Naive thymus-derived CD8-positive, alpha-beta T cell (primary cell): ENCODE measurements at places on chromosomes 1 and 21.

GRCh38 chr21:18887922-18888602, 484.5 kb upstream of the TMPRSS15 start:
- DNase-seq, result no peak

DNA sequence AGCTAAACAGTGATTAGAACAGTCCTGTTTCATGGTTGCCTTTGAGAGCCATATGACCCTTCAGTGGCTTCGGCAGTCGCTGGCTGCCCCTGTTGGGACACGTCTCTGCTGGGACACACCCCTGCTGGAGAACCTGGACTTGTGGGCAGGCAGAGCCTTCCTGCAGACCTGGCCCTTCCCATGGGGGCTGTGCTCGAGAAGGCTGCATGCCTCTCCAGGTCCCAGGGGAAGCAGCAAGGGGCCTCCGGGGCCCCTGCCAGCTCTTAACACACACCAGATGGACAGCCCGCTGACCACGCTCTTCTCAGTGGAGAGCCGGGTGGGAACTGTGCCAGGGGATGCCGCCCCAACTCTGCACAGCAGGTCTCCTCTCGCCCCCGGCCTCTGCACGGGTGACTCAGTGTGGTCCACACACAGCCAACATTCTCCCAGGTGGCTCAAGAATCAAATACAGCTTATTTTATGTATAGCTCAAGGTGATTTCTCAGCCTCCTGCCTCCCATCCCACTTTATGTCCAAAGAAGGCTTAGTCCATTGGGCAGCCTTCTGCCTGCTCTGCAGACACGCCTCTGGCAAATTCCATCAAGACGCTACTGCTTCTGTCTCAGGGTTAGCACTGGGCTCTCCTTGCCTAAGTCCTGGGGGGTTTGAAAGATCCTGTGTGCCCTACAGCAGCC, 450.8 kb downstream of the KIF26B start:
- no peak for DNase-seq

- no peak for DNase-seq
These were observed 160.1 kb upstream of the NFIA start for GRCh38 chr1:60922304-60922703.

DNA sequence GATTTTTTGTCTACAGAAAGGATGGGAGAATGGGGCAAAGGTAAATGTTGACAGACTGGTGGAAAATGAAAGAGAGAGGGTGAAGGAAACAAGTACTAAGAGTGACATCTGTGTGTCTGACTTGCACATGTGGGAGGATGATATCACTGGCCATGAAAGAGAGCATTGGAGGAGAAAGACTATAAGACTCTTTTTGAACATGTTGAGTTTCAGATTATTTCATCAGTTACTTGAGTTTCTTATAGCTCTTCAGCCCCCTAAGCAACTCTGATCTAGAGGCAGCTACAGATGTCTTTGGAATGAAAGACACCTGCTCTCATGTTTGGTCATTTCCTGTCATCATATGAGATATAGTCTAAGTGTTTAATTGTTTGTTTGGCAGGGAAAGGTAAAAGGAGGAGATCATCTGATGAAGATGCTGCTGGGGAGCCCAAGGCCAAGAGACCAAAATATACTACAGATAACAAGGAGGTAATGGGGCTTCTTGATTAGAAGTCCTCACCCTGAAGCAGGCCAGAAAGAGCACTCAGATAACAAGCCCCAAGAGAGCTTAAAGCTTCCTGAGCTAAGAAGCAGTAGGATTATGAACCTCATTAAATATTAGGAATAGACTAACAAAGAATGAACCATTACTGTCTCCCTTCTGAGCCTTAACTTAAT, 4.5 kb downstream of the POLR3C start:
- no peak for DNase-seq

DNA sequence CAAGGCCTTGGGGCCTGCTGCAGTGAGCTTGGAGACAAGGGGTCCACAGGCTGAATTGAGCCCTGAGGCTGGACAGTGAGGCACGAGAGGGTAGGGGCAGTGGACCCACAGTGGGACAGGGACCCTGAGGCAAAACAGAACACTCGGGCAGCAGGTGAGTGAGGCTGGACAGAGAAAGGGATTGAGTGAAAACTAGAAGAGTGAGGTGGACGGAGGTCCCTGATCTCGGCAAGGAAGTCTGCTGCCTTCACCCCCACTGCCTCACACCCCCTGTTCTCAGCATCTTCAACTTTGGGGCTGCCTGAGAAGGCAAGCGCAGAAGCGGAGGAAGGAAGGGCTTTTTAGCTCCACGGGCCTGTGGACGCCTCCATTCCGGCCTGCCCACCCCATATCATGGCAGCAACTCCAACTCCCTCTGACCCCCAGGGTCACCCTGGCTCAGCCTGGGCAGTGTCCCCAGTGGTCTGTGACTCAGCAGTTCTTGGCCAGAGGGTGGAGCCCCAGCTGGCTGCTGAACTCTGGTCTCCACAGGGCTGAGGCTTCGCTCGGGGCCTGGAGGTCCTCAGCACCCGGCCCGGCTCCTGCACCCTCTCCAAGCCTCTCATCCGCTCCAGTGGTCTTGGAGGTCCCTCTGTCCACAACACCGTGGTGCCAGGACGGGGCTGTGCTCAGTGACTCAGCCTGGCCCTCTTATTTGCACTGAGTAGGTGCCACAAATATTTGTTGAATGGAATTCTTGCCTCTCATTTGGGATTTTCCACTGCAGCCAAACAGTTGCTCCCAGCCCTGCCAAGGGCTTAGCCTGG, 60.0 kb upstream of the EPS8L3 start:
- DNase-seq, result no peak

GRCh38 chr1:156816561-156817328, at the start of gene SH2D2A:
SH2D2A (minus strand) TSS chr1:156816848; CDS start chr1:156816708, 140 bp downstream.
- DNase-seq, result peak; percentile 98

- peak; percentile 30 for DNase-seq
These were observed 122.6 kb upstream of the PPP2R5A start for GRCh38 chr1:212162635-212163034.

GRCh38 chr1:243725075-243725474, 125.0 kb downstream of the AKT3 start:
- no peak for DNase-seq

GRCh38 chr1:17731460-17731859, 23.7 kb upstream of the ACTL8 start:
- DNase-seq, result no peak

DNA sequence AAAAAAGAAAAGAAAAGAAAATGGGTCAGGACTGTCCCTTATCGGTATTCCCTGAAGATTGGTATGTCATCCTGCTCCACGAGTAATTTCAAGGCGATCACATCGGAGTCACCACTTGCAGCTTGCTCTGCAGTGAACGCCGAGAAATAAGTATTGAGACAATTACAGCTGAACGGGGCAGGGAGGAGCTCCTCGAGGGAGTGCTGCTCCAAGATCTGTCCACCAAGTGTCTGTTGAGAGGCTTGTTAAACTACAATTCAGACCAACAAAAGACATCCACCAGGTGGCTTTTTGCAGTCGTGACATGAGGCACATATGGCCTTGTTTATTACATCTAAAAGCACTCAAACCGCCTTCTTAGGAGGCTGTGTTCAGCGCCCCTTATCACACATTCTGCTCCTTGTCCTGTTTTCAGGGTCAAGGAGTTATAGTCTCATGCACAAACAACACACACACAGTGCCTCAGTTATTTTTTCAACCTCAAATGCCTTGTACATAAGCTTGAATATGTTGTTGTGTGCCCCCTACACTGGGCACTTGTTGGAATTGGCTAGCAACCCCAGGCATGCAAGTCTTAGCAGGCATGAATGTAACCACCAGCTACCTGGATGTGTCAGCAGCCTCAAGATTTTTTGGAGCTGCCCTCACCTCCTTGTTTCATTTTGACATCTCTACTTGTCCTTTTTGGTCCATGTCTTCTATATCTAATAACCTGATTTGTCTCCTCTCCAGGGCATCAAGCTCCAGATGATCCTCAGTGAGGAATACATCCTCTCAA, 13.0 kb upstream of the CD48 start:
- DNase-seq, result no peak

- DNase-seq, result no peak
These were observed 76.3 kb downstream of the DRAM2 start for GRCh38 chr1:111063595-111063994.

GRCh38 chr1:121413821-121414220, 229.0 kb downstream of the SRGAP2C start:
- no peak for DNase-seq

- DNase-seq, result no peak
These were observed 14.6 kb downstream of the ADAR start for GRCh38 chr1:154593390-154593789.

DNA sequence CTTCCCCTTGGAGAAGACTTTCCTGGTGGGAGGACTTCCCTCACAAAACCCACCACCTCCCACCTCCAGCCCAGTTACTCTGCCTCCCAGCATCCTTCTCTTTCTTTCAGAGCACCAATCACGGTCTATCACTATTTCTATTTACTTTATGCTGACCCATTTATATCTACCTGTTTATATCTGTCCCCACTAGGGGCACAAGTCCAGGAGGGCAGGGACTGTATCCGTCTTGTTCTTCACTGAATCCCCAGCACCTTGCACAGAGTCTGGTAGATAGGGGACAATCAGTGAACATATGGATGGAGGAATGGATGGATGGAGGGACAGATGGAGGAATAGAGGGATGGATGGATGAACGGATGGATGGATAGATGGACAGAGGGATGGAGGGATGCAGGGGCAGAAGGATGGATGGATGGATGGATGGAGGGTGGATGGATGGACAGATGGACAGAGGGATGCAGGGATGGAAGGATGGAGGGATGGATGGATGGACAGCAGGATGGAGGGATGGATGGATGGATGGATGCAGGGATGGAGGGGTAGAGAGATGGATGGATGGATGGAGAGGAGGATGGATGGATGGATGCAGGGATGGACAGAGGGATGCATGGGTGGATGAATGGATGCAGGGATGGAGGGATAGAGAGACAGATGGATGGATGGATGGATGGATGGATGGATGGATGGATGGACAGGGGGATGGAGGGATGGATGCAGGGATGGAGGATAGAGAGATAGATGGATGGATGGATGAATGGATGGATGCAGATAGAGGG, 5.5 kb downstream of the C1QB start:
- DNase-seq, result no peak

- DNase-seq, result no peak
These were observed 56.3 kb downstream of the KIAA0040 start for GRCh38 chr1:175136246-175136645.

- DNase-seq, result no peak
These were observed 64.3 kb downstream of the ARHGEF16 start for GRCh38 chr1:3518756-3519155.

GRCh38 chr1:154661110-154661509, 53.1 kb upstream of the ADAR start:
- DNase-seq, result no peak

- no peak for DNase-seq
These were observed 486.6 kb downstream of the USP25 start for GRCh38 chr21:16216288-16216962.

DNA sequence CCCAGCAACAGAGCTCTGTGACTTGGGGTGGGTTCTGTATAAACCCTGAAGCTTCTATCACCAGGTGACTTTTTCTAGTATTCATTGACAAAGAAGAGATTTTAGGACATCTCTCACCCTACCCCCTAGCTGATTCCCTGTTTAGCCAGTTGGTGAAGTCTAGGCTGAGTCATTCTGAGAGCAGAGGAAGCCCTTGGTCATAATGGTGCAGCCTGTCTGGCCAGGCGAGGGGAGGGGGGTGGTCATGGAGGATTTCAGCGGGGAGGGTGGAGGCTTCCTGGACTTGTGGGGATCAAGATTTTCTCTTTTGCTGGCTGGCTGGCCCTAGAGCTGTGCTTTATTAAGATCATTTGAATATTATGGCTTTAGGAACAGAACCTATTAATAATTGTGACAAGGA, 262.6 kb downstream of the CAMTA1 start:
- DNase-seq, result no peak

DNA sequence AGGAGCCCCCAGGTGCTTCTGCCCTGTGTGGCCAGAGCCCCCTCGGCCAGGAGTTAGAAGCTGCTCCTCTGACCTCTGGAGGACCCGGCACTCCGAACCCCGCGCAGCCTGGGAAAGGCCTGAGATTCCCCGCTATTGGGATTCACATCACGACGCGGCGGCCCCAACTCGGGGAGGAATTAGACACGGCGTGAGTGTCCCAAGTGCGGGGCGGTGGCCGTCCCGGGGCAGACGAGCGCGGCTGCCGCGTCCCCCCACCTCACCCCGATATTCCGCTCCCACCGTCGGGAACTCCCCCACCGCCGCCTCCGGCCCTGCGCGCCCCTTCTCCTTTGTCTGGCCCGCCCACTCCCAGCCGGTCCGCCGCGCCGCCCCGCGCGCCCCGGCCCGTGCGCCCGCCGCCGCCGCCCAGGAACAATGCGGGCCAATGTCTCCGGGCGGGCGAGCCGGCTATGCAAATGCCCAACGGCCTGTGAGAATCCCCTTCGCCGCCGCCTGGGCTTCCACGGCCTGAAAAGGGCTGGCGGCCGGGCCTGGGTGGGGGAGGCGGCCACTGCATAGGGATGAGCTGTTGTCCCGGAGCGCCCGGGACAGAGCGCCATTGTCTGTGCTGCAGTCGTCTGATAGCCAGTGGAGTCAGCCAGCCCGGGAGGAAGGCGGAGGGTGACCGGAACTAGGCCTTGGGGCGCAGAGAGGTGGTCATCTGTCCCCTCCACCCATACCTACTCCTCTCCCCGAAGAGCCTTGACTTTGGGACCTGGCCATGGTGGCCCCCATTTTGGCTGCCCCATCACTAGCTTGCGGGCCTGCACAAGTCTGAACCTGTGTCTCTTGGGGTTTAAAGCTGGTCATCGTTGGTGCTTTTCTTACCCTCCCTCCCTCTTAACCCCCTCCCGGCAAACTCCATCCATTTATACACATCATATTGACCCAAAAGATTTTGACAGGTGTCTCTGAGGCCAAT, 19.4 kb downstream of the RHBG start:
- DNase-seq, result no peak

DNA sequence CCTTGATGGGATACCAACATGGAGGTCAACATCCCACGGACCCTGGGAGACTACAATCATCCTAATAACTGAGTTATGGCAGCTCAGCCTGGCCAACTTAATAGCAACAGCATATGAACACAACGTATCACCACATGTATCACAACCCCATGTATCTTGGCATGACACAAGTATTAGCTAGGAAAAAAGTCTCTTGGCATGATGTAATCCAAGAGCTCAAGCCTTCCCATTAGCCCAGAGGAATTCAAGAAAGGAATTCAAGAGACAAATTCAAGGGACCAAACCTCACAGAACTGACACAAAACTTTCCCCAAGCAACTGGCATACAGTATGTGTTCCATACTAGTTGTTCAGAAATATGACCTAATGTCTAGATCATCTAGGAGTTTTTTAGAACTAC, 100.9 kb upstream of the HMGB4 start:
- DNase-seq, result no peak

- DNase-seq, result no peak
These were observed 158.6 kb upstream of the SNX7 start for GRCh38 chr1:98502937-98503336.

GRCh38 chr1:27863538-27863915, 8.8 kb upstream of the THEMIS2 start:
- DNase-seq, result no peak

GRCh38 chr21:16468184-16468583, 738.4 kb downstream of the USP25 start:
- no peak for DNase-seq

DNA sequence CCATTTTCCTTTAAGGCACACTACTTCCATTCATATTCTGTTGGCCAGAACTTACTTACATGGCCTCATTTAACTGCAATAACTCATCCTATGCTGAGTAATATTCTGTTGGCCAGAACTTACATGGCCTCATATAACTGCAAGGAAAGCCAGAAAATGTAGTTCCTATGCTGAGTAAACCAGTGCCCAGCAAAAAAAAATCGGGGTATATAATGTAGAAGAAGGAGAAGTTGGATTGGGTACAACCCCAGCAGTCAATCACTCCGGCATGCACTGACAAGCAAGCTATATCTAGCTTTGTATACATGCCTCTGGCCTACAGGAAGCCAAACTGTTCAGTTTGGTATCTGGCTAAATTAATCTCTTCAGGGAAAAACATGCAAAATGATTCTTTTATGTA, 39.4 kb upstream of the PPIH start:
- no peak for DNase-seq
